ENCODE measurements at places on chromosomes 16 and 17.

DNA sequence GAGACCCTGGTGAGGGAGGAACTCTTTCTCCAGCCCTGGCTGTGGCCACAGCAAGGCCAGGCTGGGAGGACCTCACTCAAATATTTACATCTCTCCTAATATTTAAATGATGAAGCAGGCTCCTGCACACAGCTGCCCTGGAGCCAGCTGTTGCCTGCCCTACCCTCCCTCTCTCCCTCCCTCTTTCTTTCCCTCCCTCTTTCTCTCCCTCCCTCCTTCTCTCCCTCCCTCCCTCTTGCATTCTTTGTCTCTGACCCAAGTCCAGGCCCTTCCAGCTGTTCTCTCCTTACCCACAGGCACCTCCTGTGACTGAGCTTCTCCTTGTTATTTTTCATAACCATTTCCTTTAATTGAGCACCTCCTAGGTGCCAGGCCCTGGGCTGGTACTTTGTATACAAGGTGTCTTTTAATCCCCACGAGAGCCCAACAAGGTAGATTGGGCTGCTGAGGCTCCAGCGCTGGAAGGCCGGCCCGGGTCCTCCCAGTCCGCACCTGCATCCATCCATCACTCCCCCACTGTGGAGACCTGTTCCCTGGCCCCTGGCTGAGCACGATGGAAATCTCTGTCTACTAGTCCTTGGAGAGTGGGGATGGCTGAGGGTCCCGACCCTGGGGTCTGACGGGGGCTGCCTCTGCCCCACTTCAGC is 242.3 kb downstream of the SEC14L1 start:
- DNase-seq = no peak

GRCh38 chr17:1434150-1434549 is 21.9 kb downstream of the CRK start:
- no peak for DNase-seq

GRCh38 chr17:4436381-4436780 is 2.6 kb downstream of the SPNS3 start:
- DNase-seq = peak; percentile 71

DNA sequence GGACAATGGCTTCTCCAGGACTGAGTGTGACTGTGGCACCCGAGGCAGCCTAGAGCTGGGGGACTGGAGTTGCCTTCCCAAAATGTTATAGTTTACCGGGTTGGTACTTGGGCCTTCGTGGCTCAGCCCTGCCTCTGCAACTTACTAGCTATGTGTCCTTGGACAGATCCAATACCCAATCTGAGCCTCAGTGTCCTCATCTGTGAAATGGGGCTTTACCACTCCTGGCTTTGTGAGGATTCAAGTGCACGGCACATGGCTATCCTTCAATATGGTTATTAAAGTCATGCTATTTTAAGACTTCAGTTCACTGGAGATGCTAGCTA is 9.6 kb downstream of the IRX5 start:
- no peak for DNase-seq

DNA sequence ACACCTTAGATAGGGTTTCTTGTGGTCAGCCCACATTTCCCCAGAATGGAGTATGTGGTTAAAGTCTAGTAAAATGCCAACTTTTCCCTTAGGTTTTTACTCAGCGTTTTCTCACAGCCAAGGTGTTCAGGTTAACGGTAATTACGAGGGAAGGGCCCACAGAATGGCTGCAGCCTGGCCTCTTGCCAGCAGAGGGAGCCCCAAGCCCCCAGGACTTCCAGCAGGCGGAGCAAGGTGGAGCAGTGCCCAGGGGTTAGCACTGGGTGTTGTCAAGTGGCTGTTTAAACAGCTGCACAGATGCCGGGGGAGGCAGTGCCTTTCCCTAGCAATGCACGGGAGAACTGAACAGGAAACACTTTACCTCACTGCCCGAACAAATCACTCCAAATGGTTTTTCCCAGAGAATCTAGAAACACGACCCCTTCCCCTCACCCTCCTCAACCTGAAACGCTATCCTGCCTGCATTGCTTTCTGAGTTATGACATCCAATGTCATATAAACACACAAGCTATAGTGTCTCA is 6.6 kb downstream of the PHB1 start:
- DNase-seq = peak; percentile 78

GRCh38 chr17:2935632-2936031 is 127.8 kb downstream of the OR1D5 start:
- DNase-seq = no peak

DNA sequence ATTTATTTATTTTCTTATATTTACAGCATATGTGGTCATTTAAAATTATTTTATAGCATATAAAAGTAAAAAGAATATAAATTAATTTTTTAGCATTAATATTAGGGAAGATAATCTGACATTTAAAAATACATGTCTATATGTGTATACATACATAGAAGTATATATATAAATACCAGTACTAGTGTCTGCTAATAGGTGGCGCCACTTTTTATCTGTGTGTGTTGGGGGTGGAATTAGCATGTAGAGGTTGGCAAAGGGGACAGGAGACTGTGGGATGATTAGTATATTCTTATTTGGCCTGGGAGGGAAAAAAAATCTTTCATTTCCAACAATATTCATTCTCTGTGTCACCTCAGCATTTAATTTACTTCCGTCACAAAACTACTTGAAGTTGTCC is 359.1 kb downstream of the WWOX start:
- DNase-seq = peak; percentile 11

DNA sequence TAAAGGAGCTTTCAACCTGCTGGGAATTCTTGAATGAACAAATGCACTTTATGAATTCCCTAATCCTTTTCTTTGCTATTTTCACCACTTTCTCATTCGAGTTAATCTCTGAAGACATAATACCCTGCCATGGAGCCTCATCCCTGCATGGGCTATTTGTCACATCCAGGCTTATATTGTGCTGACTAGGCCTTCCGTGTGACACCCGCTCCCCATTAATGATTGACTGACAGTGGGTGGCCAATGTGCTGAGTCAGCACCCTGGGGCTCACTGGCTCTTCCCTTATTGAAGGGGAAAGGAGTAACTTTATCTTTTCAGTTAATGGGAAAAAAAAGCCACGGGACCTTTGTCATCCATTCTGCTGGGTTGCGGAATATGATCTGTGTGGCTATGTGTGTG is 1024.8 kb upstream of the EEF2KMT start:
- DNase-seq = no peak

GRCh38 chr16:11278681-11279628 is 2.2 kb downstream of the PRM1 start:
- peak; percentile 47 for DNase-seq

DNA sequence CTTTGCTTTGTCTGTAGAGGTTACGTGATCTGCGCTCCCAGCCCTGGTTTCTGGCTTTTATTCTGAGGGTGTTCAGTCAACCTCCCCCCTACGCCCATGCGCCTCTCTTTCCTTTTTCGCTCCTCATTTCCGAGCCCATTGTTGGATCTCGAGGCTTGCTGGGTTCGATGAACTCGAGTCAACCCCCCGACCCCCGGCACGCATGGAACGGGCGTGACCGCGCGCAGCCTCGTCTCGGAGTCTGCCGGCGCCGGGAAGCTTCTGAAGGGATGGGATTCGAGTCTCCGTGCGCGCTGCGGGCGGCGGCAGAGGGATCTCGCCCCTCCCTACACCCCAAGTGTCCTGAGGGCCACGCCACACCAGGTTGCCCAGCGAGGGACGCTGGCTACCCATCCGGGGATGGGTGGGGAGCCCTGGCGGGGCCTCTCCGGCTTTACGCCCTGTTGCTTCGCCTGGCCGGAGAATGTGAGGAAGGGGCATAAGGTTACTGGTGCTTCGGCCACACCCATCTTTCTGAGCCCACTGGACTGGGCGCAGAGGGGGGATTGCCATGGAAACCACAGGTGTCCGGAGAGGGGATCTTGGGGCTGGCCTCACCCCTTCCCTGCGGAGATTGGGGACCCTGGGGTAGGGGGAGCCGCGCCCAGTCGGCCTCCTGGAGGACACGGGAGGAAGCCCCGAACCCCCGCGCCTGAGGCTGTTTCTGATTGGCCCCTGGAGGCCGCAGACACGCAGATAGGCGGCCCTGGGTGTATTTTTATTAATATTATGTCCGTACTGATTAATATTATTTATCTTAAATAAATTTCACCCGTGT is 1.8 kb downstream of the MAPT start:
- no peak for DNase-seq

GRCh38 chr16:57284209-57284951 is at the start of gene PLLP:
PLLP (minus strand) TSS chr16:57284672; CDS start chr16:57284540, 132 bp downstream.
- no peak for DNase-seq

- peak; percentile 73 for DNase-seq
These were observed 8.8 kb downstream of the RPL19 start for GRCh38 chr17:39208893-39209292.

GRCh38 chr17:14222611-14223010 is 14.1 kb downstream of the CDRT15 start:
- DNase-seq = no peak

DNA sequence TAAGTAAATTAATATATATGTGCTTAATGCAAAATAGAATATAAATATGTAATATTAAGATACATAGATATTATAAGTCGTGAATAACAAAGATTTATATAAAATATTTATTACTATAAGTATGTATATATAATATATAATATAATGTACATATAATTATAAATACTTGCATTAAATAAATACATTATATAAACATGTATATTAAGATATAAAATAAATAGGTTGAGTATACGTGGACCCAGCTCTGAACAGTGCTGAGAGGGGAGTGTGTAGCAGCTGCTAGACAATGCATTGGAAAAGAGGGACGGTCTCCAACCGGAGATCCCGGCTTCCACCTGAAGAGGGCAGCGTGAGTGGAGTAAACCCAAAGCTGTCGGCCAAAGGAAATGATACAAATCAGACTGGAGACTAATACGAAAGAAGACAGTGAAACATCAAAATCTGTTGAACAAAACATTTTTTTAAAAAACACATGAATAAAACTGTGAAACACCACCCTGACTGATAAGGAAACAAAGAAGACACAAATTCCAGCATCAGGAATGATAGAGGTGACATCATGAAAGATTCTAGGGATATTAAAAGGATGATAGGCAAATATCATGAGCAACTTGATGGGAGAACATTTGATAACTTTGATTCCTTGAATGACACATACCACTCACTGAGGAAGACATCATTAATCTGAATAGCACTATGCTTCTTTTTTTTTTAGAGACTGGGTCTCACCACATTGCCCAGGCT is 125.4 kb upstream of the CHMP6 start:
- peak; percentile 64 for DNase-seq

DNA sequence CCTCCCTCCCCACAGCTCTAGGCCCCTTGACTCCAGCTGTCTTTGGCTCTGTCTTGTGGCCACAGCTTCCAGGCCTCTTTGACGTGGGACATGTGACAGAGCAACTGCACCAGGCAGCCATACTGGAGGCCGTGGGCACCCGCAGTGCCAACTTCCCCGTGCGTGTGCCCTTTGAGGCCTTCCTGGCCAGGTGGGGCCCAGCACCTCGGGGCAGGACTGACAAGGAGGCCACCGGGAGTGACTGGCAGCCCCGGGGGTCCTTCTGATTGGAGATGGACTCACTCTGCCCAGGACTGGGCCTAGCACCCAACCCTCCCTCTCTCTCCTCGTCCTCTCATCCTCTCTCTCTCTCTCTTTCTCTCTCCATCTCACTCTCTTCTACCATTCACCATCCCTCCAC is 15.5 kb downstream of the MYO15B start:
- no peak for DNase-seq

GRCh38 chr16:68992521-68992920 is 112.9 kb upstream of the HAS3 start:
- DNase-seq = no peak

DNA sequence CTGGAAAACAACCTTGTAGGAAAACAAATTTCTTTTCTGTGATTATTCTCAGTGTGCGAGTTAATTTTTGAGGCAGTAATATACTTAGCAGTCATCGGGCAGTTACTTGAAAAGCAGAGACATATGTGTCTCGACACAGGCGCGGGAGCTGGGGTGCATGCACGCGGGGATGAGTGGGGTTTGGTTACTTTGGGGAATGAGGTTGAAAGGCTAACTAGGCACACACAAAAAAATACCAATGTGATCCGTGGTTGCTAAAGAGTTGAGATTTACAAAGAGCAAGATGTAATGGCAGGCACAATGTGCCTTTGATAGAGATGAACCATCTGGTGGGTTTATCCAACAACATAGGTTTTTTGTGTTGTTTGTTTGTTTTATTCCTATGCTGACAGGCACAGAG is 703.8 kb upstream of the EEF2KMT start:
- DNase-seq = no peak

DNA sequence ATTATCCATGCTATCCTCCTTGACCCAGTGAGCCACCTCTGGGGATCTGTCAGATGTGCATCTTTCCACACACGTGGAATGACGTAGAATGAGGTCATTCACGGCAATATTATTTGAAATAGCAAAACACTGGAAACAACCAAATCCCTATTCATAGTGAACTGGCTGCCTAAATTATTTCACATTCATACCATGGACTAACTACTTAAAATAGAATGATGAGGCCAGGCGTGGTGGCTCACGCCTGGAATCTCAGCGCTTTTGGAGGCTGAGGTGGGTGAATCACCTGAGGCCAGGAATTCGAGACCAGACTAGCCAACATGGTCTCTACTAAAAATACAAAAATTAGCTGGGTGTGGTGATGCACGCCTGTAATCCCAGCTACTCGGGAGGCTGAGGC is 75.5 kb downstream of the RAP1GAP2 start:
- no peak for DNase-seq

- no peak for DNase-seq
These were observed 30.1 kb downstream of the DNAH2 start for GRCh38 chr17:7747635-7748071.

- DNase-seq = no peak
These were observed 13.9 kb downstream of the CD300A start for GRCh38 chr17:74480290-74480689.

DNA sequence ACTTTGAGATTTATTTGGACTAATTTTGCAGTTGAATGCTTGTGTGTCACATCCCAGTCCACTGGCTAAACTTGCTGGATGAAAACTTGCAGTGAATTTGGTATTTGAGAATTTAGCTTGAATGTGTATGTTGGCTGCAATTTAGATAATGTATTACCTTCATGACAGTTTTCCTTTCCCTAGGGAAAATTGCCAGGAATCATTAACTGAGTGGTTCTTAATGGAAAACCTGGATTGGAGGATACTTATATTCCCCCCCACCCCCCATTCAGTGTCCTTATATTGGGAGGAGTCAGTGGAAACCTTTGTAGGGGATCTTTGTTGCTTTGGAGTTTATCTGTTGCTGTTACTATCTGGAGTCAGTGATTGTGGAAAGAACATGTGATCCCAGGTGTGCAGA is 67.6 kb downstream of the KPNA2 start:
- no peak for DNase-seq

DNA sequence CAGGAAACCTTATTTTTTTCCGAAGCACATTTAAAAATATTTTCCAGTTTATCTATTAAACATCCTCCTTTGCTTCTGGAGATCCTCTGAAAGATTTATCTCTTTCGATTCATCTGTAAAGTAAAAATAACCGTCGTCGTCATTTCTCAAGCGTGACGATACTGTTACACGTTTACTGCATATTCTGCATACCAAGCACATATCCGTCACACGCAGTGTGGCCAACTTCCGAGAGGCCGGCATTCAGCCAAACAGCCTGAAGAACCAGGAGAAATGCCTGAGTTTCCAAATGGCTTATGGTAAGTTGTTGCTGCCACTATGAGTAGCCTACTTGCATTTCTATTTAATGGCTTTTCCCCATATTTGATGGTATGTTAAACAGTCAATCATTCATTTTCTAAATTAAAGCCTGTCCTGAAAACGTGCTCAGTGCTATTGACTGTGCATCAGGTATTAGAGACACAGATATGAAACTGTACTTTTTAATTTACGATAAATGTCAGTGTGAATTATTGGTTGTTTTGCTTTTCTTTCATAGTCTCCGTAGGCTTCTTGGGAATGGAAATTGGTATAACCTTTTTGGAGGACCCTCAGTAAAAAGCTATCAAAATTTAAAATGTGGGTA is 275.7 kb downstream of the WWOX start:
- DNase-seq = no peak

Data from NB4 (cell line).